ENCODE measurements at places on chromosomes 5 and 9. TPM values are rescaled to one million over a fixed set of nuclear protein-coding genes. Genes with fewer than 3 reads are reported as not detected.

The SARDH gene
- total RNA-seq = 30.5 TPM

The FST gene
- 20.4 TPM for total RNA-seq

The CCNI2 gene
- not detected for total RNA-seq

The PTPA gene
- 174 TPM for total RNA-seq

The MELK gene
- 91.5 TPM for total RNA-seq

The DBH gene
- 0.02 TPM for total RNA-seq

The C5orf34 gene
- total RNA-seq = 18.8 TPM

The ELOVL7 gene
- total RNA-seq = 8.2 TPM

The DDX4 gene
- total RNA-seq = not detected

The ARHGEF37 gene
- total RNA-seq = 0.69 TPM

The TUSC1 gene
- total RNA-seq = 31.2 TPM

The SLC1A1 gene
- total RNA-seq = 1.7 TPM

The HRH2 gene
- total RNA-seq = 0.88 TPM

The PCDHGA4 gene
- total RNA-seq = 1.4 TPM

The SLC36A2 gene
- total RNA-seq = not detected

The SHOC1 gene
- not detected for total RNA-seq

DNA sequence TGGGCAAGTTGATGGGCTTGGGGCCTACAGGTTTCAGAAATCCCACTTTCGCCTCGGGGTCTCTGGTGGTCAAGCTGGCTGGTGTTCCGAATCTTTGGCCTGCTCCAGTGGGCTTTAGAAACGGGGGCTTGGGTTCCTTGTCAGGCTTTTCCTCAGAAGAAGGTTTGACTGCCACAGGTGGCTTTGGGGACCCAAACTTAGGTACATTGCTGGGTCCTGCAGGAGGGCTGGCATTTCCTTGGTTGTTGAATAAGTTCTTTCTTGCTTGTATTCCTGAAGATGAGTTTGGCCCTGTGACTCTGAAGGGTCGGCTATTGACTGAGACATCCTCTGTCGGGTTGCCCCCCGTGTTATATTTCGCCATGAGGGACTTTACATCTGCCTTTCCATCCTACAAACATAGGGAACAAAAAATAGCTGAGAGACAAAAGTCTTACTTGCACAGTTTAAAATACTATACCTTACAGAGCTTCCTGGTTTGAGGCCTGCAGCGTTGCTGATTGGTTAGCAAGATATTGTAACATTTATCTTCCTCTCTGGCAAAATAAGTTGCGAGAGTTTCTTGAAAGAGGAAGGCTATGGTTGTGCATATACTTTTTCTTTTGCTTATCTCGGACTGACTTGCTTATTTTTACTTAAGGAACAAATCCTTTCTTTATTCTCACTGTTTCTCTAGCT, 16.6 kb downstream of the FYB1 start:
- DNase-seq = no peak

DNA sequence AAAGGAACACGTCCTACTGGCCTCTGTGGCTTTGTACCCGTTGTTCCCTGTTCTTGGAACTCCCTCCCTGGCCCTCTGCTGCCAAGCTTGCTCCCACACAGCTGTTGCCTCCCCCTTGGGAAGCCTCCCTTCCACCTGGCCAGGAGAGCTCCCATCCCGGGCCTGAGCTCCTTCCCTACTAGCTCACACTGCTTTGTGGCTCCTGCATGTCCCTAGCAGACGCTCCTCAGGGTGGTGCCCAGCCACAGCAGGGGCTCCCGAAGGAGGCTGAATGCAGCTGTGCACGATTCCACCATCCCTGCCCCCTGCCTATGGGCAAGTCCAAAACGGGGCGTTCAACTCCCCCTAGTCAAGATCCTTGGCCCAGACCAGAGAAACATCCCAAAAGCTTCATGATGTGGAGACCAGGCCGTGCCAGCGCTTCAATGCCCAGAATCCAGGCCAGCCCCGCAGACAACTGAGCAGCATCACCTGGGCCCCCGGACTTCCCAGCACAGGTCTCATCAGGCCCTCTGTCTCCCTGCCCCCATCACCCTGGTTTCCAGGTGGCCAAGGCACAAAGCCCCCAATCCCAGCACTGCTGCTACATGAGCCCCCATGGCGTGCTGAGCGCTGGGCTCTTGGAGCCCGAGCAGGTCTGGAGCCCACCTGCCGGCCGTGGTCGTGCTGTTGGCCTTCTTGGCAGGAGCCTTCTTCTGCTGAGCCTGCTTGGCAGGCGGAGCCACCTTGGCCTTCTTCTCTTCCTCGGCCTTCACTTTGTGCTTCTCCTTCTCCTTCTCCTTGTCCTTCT, 14.3 kb downstream of the BRD3OS start:
- no peak for DNase-seq

DNA sequence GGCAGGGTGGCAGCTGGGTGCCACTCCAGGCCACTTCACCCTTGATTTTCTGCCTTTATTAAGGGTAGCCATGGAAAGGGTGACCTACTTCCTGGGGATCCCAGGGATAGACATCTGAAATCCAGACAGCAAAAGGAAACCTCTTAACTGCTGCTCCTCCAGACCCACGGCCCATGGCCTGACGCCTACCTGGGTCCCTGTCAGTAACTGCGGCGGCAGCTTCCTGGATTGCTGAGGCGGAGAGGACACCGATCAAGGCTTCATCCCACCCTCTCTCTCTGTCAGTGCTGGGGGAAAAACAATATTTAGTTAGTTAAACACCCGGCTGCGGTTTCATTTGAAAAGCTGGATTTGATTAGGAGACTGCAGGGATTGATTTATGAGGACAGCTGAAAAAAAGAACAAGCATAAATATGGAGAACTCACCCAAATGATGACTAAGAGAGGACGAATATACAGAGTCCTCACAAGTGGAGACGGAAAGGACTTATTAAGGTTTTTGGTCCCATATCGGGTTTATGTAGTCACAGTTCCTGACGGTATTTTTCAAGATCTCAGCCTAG, 158.7 kb upstream of the KLF4 start:
- DNase-seq = no peak

- DNase-seq = peak; percentile 92
Measured at GRCh38 chr5:55712023-55712859, at the start of gene SLC38A9. Gene SLC38A9, minus strand, starts transcription at chr5:55712324. Its CDS starts 14,366 bp downstream, at chr5:55697958.

DNA sequence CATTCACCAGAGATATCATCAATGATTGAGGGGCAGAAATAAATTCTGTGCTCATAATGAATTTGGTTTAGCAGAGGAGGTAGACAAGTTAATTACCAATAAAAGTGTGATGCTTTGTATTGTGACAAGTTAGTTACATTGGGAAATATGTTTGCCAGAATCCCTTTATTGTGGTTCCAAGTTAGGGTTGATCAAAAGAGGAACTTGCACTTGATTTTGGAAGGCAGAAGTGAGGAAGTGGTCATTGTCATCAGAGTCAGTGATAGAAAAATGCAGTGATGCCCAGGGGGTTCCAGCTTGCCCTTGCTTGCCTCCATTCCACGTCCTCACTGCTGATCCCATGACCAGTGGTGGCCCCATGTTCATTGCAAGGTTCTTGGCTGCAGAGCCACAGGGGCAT, 69.7 kb downstream of the SVEP1 start:
- DNase-seq = no peak

GRCh38 chr9:3181049-3181953, 337.4 kb upstream of the PUM3 start:
- no peak for DNase-seq

DNA sequence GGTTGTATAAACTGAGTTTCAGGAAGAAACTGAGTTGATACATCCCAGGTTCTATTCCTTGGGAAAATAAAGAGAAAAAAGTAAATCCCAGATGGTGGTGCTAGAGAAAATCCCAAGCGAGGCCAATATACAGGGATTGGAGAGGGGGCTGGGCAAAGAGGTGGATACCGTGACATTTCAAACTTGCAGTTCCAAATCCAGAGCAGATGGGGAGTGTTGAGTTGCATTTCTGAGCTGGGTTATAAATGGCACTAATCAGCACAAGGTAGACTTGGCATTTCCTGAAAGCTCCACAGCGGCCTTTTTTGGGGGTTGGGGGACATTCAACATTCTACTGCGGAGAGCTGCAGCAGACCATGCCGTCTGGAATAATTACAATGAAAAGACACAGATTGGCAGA, 224.4 kb downstream of the NXNL2 start:
- no peak for DNase-seq

DNA sequence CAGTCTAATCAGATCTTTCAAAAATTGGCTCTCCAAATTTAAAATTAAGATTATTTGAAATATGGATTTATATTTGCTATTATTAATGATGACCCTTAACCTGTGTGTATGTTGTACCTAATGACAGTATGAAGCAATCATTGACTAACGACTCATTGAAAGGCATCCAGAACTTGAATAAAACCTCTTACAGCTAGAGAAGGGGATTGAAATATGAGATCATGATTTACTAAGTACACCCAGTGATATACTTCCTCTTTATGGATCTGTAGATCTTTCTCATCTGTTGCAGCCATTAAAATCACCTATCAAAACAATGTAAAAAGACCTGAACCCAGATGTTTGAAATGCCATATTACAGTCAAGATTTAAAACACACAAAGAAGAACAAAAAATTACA, 126.5 kb downstream of the RPS23 start:
- no peak for DNase-seq

GRCh38 chr5:60526336-60526875, 173.6 kb downstream of the DEPDC1B start:
- no peak for DNase-seq

DNA sequence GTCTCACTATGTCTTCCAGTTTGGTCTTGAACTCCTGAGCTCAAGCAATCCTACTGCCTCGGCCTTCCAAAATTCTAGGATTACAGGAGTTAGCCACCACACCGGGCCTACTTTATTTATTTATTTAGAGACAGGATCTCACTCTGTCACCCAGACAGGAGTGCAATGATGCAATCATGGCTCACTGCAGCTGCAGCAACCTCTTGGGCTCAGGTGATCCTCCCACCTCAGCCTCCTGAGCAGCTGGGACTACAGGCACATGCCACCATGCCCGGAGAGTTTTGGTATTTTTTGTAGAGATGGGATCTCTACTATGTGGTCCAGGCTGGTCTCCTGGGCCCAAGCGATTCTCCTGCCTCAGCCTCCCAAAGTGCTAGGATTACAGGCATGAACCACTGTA, 32.8 kb downstream of the PHAX start:
- no peak for DNase-seq

DNA sequence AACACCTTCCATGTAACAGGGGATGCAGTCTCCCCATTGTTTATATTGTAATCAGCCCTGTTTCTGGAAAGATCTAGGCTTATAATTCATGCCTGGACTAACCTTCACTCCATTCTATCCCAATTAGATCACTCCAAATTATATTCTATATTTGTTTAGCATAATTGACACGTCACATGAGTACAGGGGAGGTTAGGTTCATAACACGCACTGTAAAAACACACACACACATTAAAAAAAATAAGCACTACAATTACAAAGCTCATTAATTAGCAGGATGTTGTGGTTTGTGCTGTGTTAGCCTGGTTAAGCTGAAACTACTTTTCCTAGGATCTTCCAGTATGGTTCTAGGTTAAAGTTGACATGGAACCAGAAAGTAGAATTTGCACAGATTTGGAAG, 126.0 kb downstream of the MLLT3 start:
- no peak for DNase-seq

DNA sequence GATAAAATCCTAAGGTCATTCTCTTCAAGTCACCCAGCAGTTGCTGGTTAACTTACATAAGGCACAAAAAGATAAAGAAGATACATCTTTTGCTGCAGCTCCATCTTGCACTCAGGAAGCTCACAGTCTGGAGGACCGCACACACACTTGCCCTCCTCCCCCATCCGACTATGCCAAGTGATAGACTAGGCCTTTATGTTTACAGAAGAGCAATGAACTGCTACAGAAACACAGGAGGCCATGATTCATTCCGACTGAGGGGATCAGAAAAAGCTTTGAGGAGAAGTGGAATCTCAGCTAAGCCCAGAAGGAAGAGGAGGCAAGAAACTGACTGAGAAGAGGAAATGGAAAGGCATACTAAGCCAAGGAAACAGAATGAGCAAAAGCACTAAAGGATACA, 17.4 kb downstream of the NRG2 start:
- no peak for DNase-seq

- no peak for DNase-seq
Measured at GRCh38 chr9:83569326-83569725, 31.1 kb upstream of the FRMD3 start.

DNA sequence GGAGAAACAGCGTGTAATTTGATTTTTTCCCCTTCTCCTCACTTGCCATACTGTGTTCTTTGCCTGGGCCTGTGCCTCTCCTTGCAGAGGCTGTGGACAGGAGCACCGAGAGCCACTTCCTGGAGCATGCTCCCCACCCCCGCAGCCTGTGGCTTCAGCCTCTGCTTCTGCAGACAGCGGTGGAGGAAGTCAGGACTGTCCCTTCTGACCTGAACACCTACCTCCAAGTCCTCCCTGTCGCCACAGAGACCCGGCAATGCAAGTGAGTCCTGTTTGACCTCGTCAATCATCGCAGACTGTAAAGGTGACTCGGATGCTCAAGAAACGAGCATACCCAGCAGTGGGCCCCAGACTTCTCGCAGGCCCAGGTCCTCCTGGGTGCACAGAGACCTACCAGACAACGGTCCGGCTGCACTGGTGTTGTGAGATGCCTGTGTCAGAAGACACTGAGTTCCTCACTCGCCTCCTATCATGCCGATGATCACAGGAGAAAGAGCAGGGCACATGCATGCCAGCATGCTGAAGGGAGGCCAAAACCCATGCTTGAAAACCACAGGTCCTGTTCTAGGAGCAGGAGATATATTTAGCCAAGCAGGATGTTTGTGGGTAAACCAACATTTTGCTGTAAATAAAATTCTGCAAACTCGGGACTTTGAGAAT, 198.8 kb downstream of the AUH start:
- peak; percentile 42 for DNase-seq

DNA sequence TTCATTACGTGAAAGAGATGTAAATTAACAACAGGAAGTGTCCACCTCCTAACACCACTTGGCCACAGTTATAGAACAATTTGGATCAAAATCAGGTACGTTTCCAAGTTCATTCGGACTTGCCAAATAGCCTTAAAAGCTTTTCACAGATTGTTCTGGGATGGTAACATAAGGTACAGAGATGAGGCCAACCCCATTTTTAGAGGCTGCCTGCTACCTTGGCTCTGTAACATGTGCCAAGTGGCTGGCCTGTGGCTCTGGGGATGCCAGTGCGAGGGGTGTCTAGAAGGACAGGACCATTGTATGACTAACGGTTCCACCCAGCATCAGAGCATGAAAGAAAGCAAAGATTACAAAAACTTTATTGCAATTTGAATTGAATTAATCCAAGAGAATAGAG, 91.0 kb downstream of the LHFPL2 start:
- no peak for DNase-seq

GRCh38 chr9:34591917-34592866, 2.7 kb upstream of the CNTFR start:
- no peak for DNase-seq

DNA sequence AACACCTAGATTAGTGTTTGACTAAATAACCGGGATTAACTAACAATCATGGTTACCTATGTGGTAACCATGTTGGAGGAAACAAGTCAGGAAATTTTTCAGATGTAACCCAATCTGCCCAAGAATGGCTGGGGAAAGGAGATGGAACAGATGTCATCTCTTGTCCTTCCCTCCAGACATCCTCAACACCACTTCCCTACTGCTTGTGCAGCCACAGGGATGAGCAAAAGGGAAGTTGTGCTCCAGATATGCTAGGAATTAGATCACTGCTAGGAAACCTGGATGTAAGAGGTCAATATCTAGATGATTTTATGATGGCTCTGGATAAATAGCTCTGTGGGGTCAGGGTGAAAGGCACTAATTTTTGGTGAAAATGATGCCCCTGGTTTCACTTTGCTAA, 61.3 kb upstream of the ELL2 start:
- no peak for DNase-seq

GRCh38 chr5:151212406-151212798, 11.5 kb downstream of the CCDC69 start:
- DNase-seq = no peak
